ENCODE measurements at places on chromosomes 5 and 9. TPM values are rescaled to one million over a fixed set of nuclear protein-coding genes. Genes with fewer than 3 reads are reported as not detected.

GRCh38 chr5:63085561-63085960 lies 506.9 kb downstream of the LRRC70 start:
- no peaks in the 10 kb centered on the region for H3K4me1 ChIP-seq
- H3K27ac ChIP-seq, result no peak overlapping the region
- H3K4me3 ChIP-seq, result no peak overlapping the region
- H3K36me3 ChIP-seq, result no peaks in the 10 kb centered on the region

NSMF gene
- total RNA-seq, result 219 TPM

- DNase-seq, result no peak
- H3K4me3 ChIP-seq, result no peak overlapping the region
- no peaks in the 10 kb centered on the region for H3K36me3 ChIP-seq
- no peak overlapping the region for H3K27ac ChIP-seq
- H3K4me1 ChIP-seq, result no peaks in the 10 kb centered on the region
Measured at GRCh38 chr5:135526924-135527323, 8.8 kb downstream of the NEUROG1 start.

SPATA6L gene
- 1.3 TPM for total RNA-seq

DNA sequence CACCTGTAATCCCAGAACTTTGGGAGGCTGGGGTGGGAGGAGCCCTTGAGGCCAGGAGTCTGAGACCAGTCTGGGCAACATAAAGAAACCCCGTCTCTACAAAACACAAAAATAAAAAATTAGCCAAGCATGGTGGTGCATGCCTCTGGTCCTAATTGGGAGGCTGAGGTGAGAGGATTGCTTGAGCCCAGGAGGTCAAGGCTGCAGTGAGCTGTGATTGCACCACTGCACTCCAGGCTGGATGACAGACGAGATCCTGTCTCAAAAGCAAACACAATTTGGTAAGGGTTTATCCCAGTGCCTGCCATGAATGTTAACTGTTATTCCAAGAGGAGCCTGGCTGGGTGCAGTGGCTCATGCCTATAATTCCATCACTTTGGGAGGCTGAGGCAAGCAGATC lies 71.1 kb downstream of the LHX2 start:
- H3K4me1 ChIP-seq, result no peaks in the 10 kb centered on the region
- no peaks in the 10 kb centered on the region for H3K36me3 ChIP-seq
- H3K4me3 ChIP-seq, result no peak overlapping the region
- DNase-seq, result no peak

DNA sequence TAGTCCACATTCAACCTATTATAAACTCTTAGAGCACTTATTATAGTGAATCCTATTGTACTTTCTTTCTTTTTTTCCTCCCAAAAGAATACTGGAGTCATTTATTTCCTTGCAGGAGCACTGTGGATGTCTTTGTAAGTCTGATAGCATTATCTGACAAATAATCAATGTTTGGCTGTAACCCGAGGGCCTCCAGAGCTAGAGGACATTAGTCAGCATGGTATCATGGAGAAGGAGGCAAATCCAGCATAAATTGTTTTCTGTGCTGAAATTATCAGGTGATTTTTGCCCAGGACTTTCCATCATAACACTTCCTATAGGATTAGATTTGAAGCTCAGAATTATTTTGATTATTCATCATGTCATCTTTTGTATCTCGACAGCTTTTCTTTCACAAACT lies 551.0 kb downstream of the ZNF608 start:
- H3K4me1 ChIP-seq, result peaks cover 10% of the 10 kb centered on the region
- no peak for DNase-seq
- no peak overlapping the region for H3K4me3 ChIP-seq
- H3K36me3 ChIP-seq, result no peaks in the 10 kb centered on the region
- no peaks in the 10 kb centered on the region for H3K27me3 ChIP-seq

DNA sequence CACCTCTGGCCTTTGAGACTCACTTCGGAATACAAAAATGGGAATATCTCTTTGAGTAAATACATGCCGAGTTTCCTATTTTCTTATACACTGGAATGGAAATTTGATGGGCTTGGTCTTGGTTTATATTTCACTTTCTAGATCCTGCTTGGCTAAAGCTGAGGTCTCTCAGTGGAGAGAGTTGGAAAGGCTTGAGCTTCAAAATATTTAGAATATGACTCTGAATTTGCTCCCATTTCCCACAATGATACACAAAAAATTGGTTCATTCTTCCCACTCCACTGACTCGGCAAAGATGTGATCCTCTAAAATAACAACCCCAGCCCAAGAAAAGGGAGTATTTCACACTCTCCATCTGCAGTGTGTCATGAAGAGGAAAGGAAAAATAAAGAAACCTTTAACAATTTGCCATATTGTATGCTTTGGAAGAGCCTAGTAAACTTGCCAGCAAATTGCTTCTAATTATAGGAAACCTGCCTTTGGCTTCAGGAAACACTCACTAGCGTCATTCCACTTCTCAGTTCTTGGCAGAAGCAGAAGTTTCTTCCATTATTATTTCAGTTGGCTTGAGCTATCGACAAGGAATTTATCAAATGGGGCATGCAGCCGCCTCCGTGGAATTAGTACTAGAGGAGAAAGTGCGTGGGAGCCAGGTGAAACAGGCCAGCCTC lies 302.9 kb downstream of the NSG2 start:
- no peak overlapping the region for H3K4me3 ChIP-seq
- H3K27me3 ChIP-seq, result no peaks in the 10 kb centered on the region
- H3K27ac ChIP-seq, result no peak overlapping the region
- no peaks in the 10 kb centered on the region for H3K4me1 ChIP-seq

DNA sequence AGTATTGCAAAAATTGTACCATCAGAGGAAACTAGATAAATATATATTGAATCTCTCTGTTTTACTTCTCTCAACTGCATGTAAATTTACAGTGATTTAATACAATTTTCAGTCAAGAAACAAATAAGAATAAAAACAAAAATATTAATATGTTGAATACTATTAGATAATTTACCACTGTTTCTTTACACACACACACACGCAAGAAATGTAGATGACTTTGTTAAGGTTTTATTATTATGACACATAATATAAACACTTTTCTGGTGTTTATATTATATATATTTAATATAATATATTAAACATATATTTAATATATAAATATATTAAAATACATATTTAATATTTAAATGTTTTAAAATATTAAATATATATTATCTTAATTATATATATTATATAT lies 814.3 kb upstream of the CDH10 start:
- no peaks in the 10 kb centered on the region for H3K4me1 ChIP-seq
- no peak overlapping the region for H3K27ac ChIP-seq
- no peak overlapping the region for H3K4me3 ChIP-seq
- H3K27me3 ChIP-seq, result no peaks in the 10 kb centered on the region

IL33 gene
- total RNA-seq, result 25.5 TPM

Measured in tibial nerve (tissue), 4 donors.